ENCODE measurements at places on chromosomes 3 and 15.

- DNase-seq, result no peak
Observed at GRCh38 chr3:22920006-22920405, 283.1 kb upstream of the UBE2E2 start.

DNA sequence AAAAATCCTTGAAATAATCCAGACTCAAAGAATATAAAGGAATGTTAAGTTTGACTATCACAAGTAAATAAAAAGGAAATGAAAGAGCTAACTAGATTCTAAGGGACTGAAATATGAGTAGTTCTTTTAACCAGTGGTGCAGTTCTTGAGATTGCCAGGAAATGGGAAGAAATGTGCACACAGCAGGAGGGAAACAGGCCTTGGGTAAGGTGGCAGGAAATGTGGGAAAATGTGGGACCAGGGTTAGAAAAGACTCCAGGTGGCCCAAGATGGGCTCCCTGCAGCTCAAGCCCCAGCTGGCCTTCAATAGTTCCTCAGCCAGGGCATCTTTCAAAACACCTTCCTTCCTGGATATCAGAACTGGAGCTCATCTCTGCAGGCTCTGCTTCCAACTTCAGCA lies 181.3 kb downstream of the ISL2 start:
- DNase-seq, result no peak

DNA sequence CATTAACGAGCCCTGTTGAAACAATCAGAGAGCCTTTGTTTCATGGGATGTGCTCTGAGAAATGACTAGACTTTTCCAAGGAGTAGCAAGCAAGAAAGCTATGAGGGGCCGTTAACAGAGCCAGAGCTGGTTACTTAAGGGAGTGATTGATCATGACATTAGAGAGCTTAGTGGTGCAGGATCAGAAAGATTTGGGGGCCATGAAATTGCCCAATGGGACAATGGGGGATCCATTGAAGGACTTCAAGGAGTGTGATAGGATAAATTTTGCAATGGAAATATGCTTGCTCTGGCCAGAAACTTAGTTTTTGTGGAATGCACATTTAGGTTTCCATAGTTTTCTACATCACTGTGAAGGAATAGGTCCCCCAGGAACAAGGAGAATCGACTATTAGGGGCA lies 45.6 kb downstream of the LRRC3B start:
- DNase-seq, result no peak

- no peak for DNase-seq
Observed at GRCh38 chr3:17806201-17806600, 63.8 kb upstream of the TBC1D5 start.

DNA sequence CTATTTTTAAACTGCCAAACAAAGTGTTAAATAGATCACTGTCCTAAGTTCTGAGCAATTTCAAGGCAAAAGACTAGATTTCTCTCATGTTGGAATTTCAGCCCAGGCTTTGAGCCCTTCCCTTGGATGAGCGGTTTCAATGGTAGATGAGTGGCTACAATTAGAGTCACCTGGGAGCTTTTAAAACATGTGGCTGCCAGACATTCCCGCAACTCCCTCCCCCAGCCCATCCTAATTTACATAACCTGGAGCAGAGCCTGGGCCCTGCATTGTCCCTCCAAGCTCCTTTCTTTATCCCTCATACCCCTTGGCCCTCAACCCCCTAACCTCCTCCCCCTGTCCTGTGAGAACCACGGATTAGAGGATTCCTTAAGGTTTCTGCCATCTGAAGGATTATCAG lies 357.5 kb upstream of the UMPS start:
- DNase-seq, result no peak

- no peak for DNase-seq
Observed at GRCh38 chr3:184986366-184986889, 166.4 kb downstream of the C3orf70 start.

- no peak for DNase-seq
Observed at GRCh38 chr3:55173504-55173903, 245.6 kb upstream of the LRTM1 start.

GRCh38 chr3:63056932-63057331 lies 181.7 kb upstream of the CADPS start:
- no peak for DNase-seq

DNA sequence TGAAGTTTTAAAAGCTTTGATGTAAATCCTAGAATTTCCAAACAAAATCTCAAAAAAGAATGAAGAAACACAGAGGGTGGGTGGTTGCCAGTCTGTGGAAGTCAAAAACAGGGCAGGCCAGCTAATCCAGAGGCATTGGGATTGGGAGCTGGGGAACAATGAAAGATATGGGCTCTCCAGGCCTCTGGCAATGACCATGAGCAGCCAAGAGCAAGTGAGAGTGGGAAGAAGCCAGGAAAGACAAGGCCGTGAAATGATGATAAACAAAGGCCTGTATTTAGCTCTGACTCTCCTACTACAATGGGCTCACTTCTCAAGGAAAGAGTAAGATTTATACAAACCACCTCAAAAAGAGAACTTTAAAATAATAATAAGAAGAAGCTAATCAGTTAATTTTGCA lies 248.5 kb downstream of the ZMAT3 start:
- no peak for DNase-seq

DNA sequence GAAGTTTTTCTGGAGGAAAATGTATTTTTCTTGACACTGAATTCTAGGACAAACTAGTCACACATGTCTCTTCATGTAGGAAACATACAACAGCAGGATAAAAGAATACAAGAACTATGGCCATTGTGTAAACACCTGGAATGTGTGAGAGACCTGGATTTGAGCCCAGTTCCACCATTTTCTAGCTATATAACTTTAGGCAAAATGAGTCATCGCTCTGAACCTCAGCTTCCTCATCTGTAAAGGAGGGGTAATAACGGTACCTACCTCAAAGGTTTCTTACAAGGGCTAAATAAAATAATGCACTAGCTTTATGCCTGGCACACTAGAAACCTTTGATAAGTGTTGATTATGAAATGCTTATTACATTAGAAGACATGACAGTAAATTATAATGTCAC lies 57.8 kb downstream of the RIOX2 start:
- DNase-seq, result no peak

- peak; percentile 64 for DNase-seq
Observed at GRCh38 chr3:129974564-129974832, at the start of gene TRH. TRH (plus strand) TSS chr3:129974720; CDS start chr3:129975817, 1,097 bp downstream.

- DNase-seq, result no peak
Observed at GRCh38 chr3:8962226-8962861, 928 bp downstream of the RAD18 start.

DNA sequence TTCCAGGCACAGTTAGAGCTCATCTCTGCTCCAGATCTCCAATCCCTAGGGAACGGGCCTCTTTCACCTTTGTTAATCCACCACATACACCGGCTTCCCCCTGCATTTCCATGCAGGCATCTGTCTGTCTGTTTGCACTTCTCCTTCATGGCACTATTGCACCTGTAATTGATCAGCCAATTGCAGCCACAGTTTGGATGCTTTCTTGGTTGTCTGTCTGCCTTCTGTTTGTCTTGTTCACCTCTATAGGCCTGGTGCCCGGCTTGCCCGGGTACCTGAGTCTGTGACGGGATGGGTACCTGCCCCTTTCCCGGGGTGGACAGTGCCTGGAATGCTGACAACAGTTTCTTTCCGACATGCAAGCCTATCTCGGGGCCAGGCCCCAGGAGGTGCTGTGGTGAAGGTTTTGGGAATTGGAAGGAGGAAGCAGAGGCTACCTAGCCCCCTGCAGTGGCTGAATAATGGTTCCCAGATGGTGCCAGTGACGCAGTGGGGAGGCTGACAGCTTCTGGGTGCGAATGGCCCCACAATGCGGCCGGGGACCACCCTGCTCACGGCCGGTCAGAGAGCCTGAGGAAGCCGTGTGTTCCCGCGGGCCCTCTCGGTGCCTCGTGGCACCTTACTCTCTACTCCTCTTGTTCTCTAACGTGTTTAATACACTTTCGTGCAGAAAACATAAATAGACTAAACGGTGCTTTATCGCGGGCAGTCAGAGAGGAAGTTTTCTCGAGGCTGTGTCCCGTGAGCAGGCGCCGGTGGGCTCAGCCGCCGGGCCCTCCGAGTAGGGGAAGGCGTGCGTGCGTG lies 31.3 kb upstream of the RAB6B start:
- peak; percentile 78 for DNase-seq

- peak; percentile 33 for DNase-seq
Observed at GRCh38 chr3:8996681-8997121, 33.4 kb upstream of the RAD18 start.

DNA sequence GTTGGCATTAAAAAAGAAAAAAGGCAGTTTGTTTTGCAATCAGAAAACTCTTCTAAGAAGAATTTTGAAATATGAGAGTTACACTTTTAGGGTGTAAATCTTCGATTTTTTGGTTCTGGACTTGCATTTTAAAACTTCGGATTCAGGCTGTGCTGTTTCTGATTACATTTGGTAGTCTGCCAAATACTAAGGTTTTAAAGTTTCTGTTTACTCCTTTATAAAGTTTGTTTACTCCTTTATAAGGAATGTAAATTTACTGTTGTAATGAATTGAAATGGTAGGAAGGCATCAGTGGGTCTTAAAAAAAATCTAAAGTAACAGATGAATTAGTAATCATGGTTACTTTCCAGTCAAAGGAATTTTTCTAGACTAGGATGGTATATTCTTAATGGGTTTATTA lies 14.1 kb downstream of the FXR1 start:
- no peak for DNase-seq

GRCh38 chr3:178735032-178735674 lies 198.9 kb downstream of the KCNMB2 start:
- DNase-seq, result no peak

DNA sequence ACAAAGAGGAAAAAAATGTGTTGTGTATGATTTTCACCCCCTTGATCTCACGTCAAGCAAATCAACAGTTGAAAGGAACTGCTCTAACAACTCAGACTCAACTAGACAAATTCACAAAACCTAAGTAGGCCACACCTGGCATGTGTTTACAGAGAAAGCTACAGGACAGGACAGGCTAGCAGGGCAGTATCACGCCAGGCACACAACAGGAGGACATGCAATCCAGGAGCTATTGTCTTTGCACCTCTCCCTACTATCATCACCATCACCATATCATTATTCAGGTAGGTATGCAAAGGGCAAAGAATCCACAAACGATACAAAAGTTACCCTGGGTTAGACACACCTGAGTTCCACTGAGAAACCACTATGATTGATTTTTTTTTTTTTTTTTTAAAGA lies 86.4 kb downstream of the TBL1XR1 start:
- DNase-seq, result no peak

- no peak for DNase-seq
Observed at GRCh38 chr3:117238806-117239205, 529.2 kb downstream of the TUSC7 start.
